Stimulated activated CD4-positive, alpha-beta T cell treated with anti-CD3 and anti-CD28 coated beads, Interleukin-12 subunit alpha, Interleukin-12 subunit beta, amount 100 ng/mL, for 24 hours (primary cell): ENCODE measurements at places on chromosomes 1 and 21.
A peak's percentile ranks its signal among the peaks of the same experiment; 100 is the strongest.

DNA sequence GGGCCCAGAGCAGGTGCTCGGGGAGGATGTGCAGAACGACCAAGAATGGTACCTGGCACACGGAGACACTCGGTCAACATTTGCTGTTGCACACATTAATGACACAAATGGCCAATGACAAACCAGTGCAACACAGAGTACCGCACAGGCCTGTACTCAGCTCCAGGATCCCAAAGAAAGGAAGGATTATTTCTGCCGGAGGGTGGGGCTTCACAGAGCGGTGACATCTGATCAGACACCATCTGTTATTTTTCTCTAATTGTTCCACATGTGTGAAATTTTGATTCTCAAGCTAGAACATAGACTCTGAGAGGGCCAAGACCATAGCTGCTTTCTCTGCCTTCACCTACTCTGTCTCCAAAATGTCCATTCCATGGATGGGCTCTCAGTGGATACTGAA, 100.4 kb downstream of the MRPL37 start:
- no peak for DNase-seq

- peak; percentile 22 for DNase-seq
Measured at GRCh38 chr1:91124989-91125417, 103.2 kb upstream of the ZNF644 start.

GRCh38 chr1:26684763-26685508, 10.9 kb upstream of the ARID1A start:
- DNase-seq, result no peak

- DNase-seq, result no peak
Measured at GRCh38 chr21:25838809-25839208, 104.0 kb downstream of the GABPA start.

- no peak for DNase-seq
Measured at GRCh38 chr1:15938628-15939161, 37.2 kb downstream of the ZBTB17 start.

GRCh38 chr1:174940646-174941175, 59.0 kb upstream of the CACYBP start:
- no peak for DNase-seq

DNA sequence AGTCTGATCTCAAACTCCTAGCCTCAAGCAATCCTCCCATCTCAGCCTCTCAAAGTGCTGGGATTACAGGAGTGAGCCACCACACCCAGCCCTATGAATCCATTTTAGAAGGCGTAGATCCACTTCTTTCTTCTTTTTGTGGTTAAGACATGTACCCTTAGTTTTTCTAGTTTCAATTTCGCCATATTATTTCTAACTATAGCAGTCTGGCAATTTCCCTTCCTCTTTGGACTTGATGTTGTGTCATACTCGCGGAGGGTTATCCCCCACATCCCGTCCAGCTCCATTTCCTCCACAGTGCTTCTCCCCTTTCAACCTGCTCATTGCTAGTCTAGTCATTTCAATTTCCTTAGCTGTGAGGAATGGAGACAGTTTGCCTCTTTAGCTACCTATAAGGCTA, 5.2 kb upstream of the LRRC8D start:
- no peak for DNase-seq
